ENCODE measurements at places on chromosomes 5 and 9. TPM values are rescaled to one million over a fixed set of nuclear protein-coding genes. Genes with fewer than 3 reads are reported as not detected.

NR4A3 gene
- 0.34 TPM for polyA plus RNA-seq

C9orf152 gene
- polyA plus RNA-seq, result not detected

SLC4A9 gene
- 29.9 TPM for polyA plus RNA-seq

FBLL1 gene
- not detected for polyA plus RNA-seq

DNA sequence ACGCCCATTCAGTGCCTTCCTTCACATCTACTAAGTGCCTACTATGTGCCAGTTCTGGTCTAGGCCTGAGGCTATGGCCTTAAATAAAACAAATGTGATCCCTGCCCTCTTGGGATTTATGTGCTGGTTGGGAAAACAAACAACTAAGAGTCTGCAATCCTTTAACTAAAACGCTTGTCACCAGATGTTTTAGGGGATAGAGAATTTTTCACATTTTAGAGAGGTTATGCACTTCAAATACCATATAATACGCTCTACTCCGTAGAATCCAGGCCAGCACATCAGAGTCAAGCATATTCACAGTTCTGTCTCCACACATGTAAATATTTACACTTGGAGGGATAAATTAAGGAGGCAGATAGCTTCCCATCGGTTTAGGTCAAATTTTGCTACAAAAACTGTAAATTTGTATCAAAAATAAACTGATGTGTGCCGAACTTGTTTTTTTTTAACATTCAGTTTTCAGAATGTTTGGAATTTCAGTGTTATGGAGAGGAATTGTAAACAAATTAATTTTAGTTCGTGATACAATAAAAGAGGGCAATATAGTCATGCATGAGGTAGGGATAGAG, 22.0 kb upstream of the ADRA1B start:
- DNase-seq, result no peak

- no peak for DNase-seq
These were observed 17.2 kb downstream of the NKX2-5 start for GRCh38 chr5:173217626-173218397.

DNA sequence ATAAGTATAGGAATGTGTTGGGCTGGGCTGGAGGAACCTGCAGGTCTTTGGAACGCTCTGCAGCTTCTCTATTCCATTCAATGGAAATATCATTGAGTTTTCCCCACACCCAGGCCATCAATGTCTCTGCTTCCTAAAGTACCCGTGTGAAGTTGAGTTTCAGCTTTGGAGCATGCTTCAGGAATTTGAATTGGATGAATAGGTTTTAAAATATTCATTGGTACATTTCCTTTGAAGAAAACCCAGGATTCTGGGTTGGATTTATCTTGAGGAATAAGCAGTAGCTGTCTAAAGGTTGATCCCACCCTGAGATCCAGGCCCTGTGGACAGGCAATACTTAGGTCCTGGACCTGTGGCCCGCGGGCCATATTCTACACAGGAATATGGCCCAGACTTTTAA, 37.3 kb downstream of the INSYN2B start:
- no peak for DNase-seq

DNA sequence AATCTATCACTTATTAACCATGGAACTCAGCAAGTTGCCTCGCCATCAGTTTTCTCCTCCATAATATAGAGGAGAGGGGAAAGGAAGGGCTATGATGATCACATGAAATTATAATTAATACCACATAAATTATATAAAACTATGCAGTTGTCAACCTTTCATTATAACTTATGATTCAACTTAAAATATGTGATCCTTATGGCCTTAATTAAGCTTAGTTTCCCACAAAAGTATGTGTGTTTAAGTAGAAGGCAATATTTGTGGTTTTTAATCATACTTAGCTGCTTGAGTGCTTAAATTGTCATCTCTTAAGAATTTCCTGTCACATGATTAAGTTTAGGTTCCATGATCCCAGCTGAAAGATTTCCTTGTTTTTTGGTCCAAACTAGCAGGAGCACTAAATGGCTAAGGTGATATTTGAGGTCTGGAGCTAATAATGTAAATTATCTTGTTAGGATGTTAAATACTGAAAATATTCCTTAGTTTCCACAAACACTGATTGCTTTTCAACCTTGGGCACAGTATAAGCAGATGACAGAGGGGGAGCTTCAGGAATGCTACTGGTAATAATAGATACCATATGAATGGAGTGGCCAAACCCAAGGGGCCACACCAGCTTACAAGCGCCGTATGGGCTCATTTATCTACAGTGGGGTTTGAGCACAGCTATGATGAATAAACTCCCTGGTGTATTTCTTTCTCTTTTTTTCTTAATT, 26.4 kb upstream of the F2R start:
- DNase-seq, result no peak

- DNase-seq, result no peak
These were observed 674 bp upstream of the TNFSF15 start for GRCh38 chr9:114806526-114806900.

GRCh38 chr9:136536721-136537241, 9.1 kb downstream of the NOTCH1 start:
- DNase-seq, result no peak

DNA sequence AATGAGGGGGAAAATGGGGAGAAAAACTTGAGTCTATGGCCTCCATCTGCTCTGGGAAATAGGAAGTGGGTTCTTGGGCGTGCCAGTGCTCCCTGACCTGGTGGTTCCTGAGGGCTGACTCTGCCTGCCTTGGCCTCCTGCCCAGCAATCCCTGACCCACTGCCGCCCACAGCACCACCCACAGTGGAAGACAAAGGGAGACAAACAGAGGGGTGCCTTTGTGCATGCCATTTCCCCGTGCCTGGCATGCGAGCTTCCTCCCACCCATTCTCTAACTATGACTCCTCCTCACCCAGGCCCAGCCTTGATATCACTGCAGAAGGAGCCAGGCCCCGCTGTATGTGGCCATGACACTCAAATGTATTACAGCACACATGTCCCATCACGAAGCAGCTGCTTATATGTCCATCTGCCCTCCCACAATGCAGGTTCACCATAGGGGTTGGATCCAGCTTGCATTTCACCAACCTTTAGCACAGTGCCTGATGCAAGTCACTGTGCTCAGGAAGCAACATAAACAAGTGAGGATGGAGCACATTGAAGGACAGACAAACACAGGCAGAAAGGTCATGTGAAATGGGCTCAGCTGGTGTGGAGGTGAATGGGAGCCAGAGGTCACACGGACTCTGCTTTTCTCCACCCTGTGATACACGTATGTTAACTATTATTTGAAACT, 84.4 kb downstream of the ADRB2 start:
- no peak for DNase-seq

DNA sequence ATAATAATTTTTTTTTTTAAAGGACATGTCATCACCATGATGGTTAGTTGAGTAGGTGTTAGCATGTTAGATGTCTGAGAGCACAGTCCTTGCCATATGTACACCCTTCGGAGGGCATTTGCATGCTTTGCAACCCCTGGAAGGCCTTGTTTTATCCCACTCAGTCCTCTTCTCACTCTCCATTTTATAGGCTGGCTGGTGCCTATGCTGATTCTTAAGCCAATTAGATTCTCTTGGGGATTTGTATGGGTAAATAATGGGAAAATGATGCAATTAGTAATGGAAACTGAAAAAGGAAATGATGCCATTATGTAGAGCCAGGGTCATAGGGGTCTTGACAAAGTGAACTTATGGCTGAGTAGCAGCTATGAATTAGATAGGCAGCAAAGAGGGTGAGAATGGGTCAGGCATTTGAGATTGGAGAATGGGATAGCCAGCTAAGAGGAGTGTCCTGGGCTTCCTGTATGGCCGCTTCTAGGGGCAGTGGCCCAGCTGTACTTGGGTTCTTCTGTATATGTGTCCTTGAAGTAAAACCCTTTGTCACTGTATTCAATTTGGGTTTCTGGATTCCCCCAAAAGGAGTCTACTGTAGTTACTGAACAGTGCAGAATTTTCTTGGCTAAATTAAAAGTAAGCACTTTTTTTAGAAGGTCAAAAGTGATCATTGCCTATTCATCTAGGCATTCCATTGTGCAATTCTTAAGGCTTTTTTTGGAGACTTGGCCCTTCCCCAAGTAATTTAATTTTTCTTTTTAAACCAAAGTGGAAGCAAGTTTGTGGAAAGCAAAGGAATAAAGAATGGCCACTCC, 31.6 kb downstream of the LRRTM2 start:
- DNase-seq, result no peak

GRCh38 chr5:80048084-80048780, 13.1 kb downstream of the THBS4 start:
- DNase-seq, result no peak

DNA sequence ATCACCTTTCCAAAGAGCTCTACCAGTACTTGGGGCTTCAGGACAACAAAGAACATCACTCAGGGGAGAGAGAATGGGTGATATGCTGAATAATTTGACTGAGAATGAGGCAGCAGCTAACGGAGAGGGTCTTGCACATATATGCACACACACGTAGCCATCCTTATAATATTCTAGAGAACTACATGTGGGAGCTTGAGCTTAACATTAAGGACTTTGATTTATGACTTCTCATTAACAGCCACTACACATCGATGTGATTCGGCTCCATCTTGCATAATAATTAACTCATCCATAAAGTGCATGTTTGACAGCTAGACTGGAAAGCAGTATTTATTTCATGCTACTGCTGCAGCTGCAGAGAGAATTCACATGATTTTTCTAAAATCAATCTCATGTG, 163.4 kb downstream of the RAB3C start:
- DNase-seq, result peak; percentile 14

- DNase-seq, result no peak
These were observed 28.2 kb downstream of the PSD2 start for GRCh38 chr5:139823757-139824355.

DNA sequence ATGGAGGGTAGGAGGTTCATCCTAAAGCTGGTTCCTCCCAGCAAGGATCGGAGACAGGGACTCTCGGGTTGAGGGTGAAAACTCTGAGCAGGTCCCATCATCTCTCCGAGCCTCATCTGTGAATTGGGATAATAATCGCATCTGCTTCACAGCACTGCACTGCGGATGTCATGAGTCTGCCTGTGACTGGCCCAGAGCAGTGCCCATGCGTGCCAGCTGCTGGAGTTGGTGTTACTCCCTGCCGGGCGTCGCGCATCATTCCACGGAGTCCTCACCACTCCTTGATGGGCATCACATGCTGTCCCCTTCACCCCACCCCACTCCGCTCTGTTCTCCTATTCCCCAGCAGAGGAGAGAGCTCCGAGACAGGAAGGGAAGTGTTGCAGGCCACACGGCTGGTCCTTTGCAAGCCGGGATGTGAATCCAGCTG, 35.1 kb upstream of the ORM1 start:
- DNase-seq, result no peak

DNA sequence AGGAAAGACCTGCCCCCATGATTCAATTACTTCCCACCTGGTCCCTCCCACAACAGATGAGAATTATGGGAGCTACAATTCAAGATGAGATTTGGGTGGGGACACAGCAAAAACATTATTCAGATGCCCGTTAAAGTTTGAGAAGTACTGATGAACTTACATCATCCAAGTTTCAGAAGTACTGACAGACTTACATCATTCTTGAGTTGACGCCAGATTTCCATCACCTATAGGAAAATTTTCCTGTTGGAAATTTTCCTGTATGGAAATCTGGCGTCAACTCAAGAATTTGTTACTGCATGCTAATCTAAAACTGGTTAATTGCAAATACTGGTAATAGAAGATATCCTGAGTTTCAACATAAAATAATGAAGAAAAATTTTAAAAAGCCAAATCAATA, 975.9 kb downstream of the MAT2B start:
- no peak for DNase-seq

Measured in kidney (tissue), 22 donors.